Hypothalamus (tissue), 51 donors: ENCODE measurements at places on chromosomes 12 and 14.
A peak's percentile ranks its signal among the peaks of the same experiment; 100 is the strongest.

- no peak for DNase-seq
Measured at GRCh38 chr14:34721129-34721528, 6.7 kb upstream of the CFL2 start.

GRCh38 chr12:131140697-131141096 is 187.0 kb downstream of the ADGRD1 start:
- DNase-seq, result no peak

DNA sequence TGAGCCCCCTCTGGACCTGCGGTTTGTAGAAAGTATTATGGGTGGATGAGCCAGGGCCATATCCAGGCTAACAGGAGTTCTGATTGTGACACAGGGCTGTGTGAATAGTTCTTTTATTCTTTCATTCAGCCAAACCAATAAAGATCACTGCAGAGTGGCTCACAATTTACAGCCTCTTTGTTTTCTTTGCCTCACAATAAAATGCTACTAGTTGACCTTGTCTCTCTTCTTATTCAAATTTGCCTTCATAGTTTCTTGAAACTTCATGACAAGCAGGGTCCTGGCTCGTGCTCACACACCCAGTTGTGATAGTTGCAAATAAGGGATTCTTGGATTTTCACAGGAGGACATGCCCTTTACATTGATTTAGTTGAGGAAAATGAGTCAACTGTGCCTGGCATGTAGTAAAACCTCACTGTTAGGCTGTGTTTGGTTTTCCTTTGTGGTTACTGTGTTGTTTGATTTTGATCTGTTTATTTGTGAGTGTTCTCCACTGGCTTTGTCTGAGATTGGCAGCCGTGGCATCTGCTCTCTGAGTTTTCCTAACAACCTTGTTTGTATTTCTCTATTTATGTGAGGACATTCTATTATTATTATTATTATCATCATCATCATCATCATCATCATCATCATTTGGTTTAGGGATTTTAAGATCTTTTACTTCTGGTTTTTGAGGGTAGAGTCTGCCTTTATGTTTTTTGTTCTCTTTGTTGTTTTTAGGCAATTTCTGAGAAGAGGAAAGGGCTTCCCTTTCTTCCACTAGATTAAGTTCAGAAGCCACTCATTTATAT is 2.7 kb upstream of the KRT6B start:
- DNase-seq, result no peak

- no peak for DNase-seq
Measured at GRCh38 chr14:100015251-100015655, 50.0 kb upstream of the EVL start.

DNA sequence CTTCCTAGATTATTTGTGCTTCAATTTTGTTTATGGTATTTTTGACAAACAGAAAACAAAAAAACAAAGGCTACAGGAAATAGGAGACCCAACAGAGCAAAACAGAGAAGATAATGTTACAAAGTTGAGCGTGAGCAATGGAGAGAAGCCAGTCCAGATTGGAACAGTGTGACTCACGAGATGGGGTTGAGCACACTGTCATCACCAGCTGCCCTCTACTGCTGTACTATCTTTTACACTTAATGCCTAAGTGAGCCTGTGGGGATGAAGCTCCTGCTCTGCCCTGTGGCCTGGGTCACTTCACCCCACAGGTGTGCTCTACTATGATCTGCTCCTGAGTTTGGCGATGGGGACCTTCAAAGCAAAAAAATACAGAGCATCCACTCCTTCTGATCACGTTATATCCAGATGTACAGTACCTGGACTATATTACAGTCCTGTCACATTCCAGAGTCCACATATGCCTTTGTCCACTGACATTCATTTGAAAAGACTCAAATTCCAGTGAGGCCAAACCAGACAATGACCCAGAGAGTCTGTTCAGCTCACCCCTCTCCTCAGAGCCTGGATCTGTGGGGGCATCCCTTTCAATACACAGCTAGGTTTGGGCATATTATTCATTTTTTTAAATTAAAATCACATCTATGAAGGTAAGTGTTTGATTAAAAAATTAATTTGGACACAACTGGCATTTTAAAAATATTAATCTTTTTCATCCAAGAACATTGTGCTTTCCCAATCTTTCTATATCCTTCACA is 4.4 kb downstream of the IPO8 start:
- no peak for DNase-seq

DNA sequence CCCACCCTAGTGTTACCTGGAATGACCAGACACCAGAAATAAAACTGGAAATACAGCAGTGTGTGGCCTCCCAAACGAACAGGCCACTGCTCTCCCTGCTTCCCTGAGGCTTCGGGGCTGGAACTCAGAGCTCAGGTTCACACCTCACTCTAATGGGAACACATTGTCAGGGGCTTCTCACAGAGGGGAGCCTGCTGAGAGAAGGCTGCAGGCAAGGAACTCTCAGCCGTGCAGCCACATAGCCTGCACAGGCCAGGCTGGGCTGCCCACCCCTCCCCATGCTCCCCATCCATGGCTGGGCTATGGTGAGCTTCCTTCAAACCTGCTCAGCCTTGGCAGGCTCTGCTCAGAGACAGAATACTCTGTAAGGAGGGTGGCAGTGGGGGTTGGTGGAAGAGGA is 302.5 kb downstream of the EMP1 start:
- DNase-seq, result no peak

GRCh38 chr12:58131986-58132755 is 190.8 kb downstream of the ATP23 start:
- no peak for DNase-seq

DNA sequence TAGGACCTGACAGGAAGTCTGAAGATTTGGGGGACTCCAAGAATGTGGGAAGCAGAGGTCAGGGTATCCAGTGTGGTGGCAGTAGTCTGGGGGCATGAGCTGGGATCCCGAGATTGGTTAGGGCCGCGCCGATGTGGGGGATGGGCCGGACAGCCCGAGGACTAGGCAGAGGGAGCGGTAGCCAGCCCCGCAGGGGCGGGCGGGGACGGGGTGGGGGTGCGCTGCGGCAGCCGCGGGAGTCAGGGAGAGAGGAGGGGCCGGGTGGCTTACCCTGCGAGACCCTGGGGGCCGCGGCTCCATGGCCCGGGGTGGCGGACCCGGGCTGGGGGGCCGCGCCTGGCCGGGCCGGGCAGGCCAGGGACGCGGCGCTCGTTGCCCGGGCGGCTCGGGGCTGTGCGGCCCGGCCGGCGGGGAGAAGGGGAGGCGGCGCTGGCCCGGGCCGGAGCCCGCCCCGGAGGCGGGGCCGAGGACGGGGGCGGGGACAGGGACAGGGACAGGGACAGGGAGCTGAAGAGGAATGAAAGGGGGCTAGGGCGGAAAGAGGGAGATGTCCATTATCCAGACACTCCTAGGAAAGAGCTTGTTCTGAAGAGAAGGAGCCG is 5.6 kb downstream of the ZNF385A start:
- DNase-seq, result peak; percentile 36

- no peak for DNase-seq
Measured at GRCh38 chr12:227286-227915, 13.4 kb upstream of the SLC6A12 start.

- DNase-seq, result no peak
Measured at GRCh38 chr14:77003960-77004710, 24.4 kb downstream of the IRF2BPL start.

DNA sequence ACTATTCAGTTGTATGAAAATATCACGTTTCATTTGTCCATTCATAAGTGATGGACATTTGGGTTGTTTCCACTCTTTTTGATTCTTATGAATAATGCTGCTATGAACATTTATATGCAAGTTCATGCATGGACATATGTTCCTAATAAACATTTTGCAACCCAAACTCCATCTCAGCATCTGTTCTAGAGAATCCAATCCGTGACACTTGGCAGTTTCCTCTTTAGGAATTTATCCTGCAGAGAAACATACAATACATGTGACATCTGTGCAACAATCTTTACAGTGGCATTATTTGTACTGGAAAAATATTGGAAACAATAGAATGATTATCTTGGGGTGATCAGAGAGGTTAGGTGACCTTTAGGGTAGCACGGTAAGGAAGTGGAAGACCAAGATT is 290.8 kb upstream of the SRRM4 start:
- DNase-seq, result no peak

GRCh38 chr12:131860472-131861260 is 32.5 kb downstream of the MMP17 start:
- DNase-seq, result no peak

DNA sequence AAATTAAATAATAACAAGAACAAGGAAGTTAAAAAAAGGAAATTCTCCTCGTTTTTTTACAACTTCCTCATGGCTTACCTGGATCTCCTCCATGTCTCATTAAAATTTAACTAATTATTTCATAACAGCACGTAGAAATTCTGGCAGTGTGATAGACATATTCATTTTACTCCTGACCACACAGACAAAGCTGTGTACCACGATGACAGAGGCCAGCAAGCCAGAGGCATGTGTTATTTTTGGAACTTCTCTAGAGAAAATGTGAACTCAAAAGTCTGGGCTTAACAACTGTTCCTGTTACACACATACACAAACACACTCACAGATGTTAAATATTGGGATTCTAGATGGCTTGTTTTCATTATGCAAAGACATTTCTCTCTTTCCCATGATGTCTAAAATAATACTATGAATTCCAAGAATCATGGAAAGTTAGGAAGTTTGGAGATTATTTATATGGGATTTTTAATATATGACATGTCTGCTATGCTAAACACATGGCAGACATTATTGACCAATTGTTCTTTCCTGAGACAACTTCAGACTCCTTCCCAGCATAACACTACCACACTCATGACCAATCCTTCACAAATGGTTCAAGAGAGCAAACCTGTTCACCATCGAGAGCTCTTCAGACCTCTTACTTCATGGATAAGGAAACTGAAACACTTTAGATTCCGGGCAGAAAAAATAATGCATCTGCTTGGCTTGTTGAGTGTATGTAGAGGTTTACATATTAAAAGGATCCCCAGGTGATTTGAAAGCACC is 158.7 kb downstream of the DACT1 start:
- DNase-seq, result no peak

DNA sequence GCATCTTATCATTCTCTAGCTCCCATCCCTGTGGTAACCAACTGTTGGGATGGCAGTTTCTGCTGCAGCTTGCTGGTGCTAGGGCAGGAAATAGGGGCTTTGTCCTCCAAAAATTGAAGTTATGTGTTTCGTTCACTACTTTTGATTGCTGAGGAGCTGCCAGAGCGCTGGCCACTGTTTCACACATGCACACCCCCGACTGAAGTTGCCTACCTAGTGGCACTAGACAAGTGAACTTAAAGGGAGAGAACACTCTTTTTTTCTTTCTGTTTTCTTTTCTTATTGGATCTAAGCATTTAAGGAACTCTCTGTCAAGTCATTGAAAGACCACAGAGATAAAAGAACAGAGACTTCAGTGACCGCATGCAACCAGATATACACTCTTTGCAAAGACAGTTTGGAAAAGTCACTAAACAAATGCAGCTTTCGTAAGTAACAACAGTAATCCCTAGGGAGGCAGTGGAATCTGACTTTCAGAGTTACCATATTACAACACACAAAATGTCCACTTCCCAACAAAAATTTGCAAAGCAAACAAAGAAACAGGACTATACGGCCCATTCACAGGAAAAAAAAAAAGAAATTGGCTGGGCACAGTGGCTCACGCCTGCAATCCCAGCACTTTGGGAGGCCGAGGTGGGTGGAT is 12.0 kb downstream of the TFCP2 start:
- no peak for DNase-seq

GRCh38 chr14:22932146-22932545 is 3.0 kb upstream of the PRMT5 start:
- no peak for DNase-seq

GRCh38 chr14:32249780-32250179 is 46.7 kb upstream of the RNU6-8 start:
- no peak for DNase-seq

- DNase-seq, result no peak
Measured at GRCh38 chr12:23753628-23754365, 195.7 kb downstream of the SOX5 start.

DNA sequence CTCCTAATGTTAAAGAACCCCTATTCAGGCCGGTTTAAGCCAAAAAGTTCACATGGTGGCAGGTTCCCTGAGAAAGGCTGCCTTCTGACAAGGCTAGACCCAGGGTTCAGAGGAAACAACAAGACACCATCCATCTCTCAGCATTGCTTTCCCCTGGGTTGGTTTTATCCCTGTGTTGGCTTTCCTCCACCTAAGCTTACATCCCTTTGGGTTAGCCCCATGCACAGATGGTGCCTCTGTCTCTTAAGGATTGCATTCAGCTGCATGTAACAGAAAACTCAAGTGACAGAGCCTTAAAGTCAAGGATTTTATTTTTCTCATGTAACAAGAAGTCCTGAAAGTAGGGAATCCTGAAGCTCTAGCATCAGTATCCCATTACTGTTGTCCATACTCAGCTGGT is 42.8 kb upstream of the RIN3 start:
- no peak for DNase-seq

- no peak for DNase-seq
Measured at GRCh38 chr12:63928305-63928704, 83.8 kb downstream of the SRGAP1 start.

DNA sequence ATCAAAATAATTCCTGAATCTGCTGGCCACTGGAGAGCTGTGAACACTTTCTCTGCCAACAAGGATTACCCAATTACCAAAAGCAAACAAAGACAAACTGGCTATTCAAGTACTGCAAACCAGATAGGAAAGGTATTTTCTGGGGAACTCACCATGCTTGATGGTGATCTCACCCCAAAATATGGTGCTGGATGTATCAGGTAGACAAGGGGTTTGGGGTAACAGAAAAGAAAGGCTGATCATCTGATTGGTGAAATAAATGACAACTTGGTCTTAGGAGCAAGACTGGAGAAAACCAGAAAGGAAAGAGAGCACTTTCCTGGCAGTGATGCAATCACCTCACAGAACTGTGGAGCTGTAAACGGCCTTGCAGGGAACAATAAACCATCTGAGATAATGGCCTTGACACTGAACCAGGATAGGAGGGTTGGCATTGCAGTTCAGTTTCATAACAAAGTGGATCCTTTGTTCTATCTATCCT is 31.0 kb upstream of the NPFF start:
- no peak for DNase-seq

DNA sequence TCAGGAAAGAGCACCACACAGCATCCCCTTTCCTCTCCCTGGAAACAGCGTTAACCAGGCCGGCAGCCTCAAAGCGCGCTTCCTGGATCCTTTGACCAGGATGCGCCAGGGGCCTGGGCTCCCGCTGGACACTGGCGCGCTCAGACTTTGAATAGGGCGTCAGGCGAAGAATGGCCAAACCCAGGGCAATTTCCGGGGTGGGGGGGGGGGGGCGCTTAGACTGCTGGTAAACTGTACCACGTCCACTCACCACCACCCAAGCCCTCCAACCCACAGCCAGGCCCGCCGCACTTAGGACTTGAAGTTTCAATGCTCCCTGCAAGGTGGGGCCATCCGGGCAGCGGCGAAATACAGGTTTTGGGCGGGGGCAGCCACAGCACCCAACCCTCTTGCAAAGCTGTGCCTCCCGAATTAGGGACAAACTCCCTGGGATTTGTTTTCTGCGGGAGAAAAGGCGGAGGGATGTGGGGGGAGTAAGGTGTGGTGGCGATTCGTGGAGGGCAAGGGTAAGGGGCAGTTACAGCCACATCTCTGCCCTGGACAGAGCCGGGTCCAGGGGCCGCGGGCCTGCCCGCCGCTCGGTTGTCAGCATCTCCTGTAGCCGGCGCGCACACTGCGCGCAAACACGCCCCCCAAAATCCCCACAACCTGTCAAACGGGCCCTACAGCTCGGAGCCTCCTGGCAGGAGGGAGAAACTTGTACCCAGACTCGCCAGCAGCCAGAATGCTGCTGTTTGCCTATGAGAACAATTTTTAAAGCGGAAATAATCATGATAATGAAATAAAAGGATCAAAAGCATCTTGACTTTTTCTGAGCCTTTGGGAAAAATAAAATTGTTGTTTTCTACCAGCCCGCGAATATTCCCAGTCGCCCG is 958 bp downstream of the RTN1 start:
- DNase-seq, result no peak
